ENCODE measurements at places on chromosomes 12 and 14.

GRCh38 chr14:74568911-74569310, 43.1 kb downstream of the LTBP2 start:
- no peak for DNase-seq

- DNase-seq, result no peak
These were observed 68.7 kb downstream of the PLEKHA5 start for GRCh38 chr12:19198272-19198671.

DNA sequence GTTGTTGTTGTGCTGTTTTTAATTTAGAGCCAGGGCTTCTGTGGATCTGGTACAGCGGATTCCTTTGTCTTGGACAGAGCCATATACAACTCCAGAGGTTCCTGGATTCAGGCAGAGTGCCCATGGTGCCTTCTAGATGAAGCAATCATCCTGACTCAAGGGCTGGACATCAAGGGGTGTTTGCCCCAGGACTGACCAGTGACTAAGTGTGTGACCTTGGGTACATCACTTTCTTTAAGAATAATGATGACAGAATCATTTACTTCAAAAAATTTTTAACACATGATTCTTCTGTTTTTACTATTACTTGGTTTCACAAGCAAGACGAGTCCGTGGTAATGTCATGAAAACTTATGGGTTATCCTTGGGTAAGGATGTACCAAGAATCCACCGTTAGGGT, 397.3 kb downstream of the ZFP36L1 start:
- no peak for DNase-seq

DNA sequence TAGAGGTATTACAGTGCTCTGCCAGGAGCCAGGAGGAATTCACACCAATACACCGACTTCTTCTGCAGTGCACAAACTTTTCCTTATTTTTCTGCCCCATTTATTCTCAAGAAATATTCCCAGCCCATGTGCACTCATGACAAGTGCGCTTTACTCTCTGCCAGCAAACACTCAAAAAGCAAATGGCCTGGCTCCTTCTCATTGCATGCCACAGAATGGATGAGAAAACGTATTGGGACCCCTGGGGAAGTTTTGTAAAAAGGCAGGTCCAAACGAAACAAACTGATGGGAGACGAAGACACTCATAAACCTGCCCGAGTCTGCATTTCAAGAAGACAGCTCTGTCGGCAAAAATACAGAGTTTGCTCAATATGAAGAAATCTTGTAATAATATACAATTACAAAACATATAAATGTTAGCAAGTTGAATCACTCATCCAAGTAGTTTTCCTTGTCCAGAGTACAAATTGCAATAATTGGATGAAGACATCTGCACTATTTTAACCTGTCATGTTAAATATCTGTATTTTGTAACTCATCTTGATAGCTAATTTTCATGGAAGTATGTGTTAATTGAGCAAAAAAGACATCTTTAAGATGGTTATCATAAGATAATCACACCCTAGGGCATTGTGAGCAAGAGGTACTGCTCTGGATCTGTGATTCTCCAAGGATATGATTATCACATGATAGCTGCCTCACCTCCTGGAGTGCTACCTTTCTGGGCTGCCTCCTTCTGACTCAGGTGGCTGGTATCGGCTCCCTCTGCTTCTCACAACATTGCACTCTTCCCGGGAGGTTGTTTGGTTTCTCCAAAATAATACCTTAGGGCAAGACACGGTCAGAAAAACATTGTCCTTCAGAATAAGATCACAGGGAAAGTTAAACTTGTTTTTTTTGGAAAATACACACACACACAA, 260.8 kb upstream of the G2E3 start:
- no peak for DNase-seq

- DNase-seq, result no peak
These were observed 1.6 kb downstream of the ART4 start for GRCh38 chr12:14841761-14842160.

GRCh38 chr14:38618514-38618913, 362.6 kb upstream of the CLEC14A start:
- DNase-seq, result peak; percentile 11

- DNase-seq, result peak; percentile 70
These were observed 239.1 kb downstream of the SSPN start for GRCh38 chr12:26434299-26435068.

DNA sequence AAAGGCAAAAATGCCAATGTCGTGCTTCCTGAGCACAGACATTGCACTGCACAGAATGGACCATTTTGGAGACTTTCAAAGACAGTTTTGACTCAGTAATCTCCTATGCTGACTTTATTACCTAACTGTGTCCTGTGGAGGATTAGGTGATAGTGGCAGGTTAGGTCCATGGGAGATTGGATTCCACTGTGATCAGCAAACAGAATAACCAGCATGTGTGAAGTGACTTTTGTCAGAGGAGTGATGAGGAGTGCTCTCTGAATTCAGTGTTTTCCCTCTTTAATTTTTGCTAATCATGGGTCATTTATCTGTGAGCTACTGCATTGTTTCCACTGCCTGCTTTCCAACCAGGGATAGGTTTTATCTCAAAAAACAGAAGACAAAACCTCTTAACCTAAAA, 662.5 kb downstream of the DIO2 start:
- DNase-seq, result no peak

- no peak for DNase-seq
These were observed 1581.3 kb upstream of the TMEM132C start for GRCh38 chr12:126685636-126686035.

GRCh38 chr14:99181804-99182520, 90.0 kb downstream of the BCL11B start:
- DNase-seq, result no peak

- DNase-seq, result no peak
These were observed 70.5 kb upstream of the DAAM1 start for GRCh38 chr14:59117754-59118528.

- DNase-seq, result no peak
These were observed 49.2 kb downstream of the DUSP16 start for GRCh38 chr12:12513416-12514006.

GRCh38 chr12:54356228-54356627, 8.1 kb downstream of the GPR84 start:
- DNase-seq, result no peak

DNA sequence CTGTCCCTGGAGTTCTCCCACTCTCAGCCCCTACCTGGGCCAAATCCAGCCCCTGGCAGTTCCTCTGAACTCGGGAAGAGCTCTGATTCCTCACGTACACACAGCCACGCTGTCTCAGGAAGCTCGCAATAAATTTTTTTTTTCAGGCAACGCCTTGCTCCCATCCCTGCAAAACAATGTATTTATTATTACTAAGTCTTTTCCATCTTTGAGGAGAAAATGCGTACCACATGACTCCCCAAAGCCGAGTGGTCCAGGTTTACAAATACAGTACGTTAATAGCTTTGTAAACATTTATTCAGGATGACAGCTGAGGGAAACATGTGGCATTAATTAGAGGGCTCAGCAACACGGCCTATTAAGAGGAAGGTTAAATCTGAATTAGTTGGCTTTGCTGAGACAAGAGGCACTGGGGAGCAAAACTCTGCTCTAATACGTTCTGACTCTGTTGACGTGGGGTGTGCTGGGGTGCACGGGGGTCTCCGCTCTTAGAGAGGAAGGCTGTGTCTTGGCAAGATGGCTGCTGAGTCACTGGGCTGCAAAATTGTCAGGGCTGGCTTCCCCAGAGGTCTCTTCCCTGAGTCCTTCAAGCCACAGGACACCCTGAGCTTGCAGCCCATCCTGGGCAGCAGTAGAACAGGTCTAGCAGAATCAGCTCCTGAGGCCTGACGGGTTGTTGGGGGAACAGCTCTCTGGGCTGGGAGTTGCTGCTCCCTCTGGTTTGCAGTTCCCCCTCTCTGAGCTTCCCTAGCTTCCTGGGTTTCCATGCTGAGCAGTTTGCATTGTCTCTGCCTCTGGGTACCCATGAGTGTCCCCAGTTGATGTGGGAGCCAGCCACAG, 185.2 kb upstream of the TBX3 start:
- no peak for DNase-seq

GRCh38 chr14:65959563-65960024, 526.6 kb upstream of the CCDC196 start:
- DNase-seq, result no peak

DNA sequence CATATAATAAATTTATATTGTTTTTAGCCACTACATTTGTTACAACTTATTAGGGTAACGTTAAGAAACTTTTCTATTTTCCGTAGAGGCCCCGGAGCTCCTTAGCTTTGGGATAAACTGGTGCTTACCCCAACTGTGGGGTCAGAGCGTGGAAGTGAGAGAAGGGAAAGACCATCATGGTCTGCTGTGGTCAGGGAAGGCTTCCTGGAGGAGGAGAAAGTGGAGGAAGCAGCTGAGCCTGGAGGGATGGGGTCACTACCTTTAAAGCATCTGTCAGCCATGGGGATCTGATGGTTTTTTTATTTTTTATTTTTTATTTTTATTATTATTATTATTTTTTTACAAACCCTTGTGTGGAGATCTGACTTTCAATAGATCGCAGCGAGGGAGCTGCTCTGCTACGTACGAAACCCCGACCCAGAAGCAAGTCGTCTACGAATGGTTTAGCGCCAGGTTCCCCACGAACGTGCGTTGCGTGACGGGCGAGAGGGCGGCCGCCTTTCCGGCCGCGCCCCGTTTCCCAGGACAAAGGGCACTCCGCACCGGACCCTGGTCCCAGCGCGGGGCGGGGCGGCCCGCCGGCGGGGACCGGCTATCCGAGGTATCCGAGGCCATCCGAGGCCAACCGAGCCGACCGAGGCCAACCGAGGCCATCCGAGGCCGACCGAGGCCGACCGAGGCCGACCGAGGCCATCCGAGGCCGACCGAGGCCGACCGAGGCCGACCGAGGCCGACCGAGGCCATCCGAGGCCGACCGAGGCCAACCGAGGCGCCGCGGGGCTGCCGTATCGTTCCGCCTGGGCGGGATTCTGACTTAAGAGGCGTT, 1101.2 kb upstream of the TMEM132C start:
- no peak for DNase-seq

DNA sequence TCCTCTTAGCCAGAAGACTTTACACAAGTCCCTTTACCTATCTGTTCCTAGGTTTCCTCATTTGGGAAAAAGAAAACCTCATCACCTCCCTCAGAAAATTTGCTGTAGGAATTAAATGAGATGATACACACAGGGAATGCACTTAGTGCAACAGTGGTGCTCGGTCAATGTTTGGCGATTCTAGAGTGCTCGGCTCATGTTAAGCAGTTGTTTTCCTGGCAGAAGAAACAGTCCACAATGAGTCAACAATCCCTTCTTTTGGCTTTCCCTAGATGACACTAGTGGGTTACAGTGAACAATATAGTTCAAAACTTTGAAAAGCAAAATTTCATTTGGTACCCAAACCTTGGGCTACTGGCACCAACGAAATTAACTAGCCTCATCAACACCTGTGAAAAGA, 3.9 kb upstream of the TMEM233 start:
- no peak for DNase-seq

- no peak for DNase-seq
These were observed 75.1 kb downstream of the IRF2BPL start for GRCh38 chr14:76953311-76953945.

DNA sequence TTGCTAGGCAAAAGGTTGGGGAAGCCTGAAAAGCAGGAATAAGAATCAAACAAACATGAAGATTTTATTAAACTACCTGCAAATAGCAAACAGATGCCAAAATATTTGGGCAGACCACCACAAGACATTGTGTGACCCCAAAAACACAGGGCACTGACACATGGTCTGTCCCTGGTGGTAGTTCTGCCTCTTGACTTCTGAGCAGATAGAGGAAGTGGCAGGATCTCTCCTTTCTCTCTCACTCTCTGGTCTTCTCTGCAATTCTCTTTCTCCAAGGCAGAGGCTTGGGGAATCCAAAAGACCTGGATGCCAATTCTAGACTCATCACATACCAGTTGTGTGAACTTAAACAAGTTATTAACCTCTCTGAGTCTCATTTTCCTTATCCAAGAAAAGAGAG, 4.3 kb upstream of the PTGDR start:
- no peak for DNase-seq

DNA sequence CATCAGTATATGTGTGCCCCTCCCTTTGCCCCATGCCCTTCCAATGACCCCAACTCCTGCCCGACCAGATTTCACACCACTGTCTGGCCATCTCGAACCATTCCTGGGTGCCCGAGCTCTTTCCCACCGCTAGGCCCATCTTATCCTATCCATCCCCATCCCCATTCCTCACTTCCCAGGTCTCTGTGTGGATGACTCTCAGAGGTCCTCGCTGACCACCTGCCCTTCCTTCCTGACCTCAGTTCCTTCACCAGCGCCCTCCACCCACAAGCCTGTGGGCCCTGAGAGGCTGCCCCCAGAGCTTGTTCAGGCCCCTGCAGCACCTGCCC, 49.1 kb downstream of the CYP46A1 start:
- DNase-seq, result no peak

- no peak for DNase-seq
These were observed 1007.0 kb upstream of the LRFN5 start for GRCh38 chr14:40599725-40600124.

GRCh38 chr12:27190761-27191160, 53.3 kb upstream of the STK38L start:
- DNase-seq, result no peak

DNA sequence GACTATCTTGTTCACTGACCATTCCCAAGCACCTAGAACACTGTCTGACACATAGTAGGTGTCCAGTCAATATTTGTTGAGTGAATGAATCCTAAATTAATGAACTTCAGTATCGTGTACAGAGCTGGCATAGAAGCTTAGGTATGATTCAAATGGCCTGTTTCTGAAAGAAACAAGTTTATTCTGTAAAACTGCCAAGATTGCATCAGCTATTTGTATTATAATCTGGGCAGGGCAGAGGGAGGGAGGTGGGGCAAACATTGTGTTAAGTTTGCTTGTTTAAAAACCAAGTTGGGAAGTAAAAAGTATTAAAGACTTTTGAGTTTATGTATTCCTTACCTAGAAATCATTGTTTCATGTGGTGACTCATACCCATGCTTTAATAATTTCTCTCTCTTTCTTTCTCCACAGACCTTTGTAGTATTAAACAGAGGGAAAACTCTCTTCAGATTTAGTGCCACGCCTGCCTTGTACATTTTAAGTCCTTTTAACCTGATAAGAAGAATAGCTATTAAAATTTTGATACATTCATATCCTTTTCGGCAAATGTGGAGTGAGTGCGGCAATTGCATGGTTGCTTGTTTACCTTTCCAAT, 92.8 kb downstream of the SCN8A start:
- DNase-seq, result no peak

DNA sequence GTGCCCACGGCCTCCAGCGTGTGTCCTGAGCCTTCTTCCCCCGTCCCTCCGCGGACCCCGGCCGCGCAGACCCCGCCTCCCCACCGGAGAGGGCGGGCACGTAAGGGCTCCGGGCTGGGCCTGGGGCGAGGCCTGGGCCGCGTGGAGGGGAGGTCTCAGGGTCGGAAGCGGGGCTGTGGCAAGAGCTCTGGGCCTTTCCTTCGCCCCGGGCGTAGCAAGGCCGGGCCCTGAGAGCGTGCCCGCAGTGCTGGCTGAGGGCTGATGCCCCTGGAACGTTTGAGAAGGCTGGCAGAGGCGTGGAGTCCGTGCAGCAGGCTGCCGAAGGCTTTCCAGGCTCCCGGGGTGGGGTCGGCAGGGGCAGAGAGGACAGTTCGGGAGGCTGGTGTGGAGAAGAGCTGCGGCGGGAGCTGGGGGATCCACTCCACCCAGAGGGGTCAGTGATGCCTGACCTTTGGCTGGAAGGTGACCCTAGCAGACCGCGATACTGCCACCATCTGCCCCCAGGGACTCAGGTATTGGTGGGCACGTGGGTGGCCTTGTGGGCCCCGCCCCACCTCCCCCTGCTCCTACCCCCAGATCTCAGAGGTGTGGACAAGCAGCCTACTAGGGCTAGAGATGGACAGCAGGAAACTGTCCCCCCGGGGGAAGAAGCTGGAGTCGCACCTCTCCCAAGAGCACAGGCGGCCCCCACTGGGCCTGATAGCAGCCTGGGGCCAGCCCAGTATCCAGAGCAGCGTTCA, 558 bp downstream of the TEX22 start:
- peak; percentile 67 for DNase-seq
